ENCODE measurements at places on chromosomes 3 and 15.

DNA sequence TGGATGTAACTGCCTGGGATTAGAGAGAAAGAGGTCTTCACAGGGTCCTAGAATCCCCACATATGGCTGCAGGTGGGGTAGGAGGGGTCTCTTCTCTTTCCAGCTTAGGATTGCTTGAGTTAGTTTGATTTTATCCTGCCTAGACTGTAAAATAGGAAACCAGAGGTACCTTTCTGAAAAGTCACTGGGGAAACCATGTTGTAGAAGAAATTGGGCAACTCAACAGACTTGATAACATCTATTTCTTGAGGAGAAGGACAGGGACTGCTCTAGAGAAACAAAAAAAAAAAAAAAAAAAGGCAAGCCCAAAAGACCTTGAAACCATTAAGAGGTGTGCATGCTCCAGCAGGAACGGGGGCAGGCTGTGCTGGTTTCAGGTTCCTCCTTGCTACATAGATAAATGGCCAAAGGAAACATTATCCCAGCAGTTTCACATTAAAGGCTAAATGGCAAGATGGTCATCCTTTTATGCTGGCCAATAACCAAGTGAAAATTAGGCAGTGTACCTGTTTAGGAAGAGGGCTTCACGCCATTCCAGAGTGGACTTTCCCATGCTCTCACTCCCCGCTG is 116.1 kb downstream of the ALDH1A2 start:
- DNase-seq, result no peak

GRCh38 chr3:195540511-195540910 is 2.6 kb downstream of the PPP1R2 start:
- no peak for DNase-seq

- DNase-seq, result no peak
Observed at GRCh38 chr3:155196131-155197021, 97.1 kb downstream of the STRIT1 start.

DNA sequence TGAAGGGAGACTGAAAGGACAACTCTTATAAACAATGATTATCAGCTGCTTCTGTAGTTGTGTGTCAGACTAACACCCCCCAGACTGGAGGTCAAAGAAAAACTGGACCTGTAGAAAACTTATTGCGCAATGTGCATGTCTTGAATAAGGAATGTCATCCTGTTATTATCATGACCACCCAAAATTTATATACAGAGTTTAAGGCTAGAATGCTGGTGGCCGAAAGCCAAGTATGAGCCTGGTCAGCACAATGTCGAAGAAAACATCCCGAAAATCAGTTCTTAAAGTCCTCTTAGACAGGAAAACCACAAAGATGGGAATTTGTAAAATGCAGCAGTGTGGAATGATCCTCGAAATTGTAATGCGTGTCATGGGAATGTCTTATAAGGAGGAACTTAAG is 29.3 kb downstream of the RFTN1 start:
- DNase-seq, result peak; percentile 97

GRCh38 chr15:23083115-23083514 is 43.7 kb upstream of the TUBGCP5 start:
- no peak for DNase-seq

DNA sequence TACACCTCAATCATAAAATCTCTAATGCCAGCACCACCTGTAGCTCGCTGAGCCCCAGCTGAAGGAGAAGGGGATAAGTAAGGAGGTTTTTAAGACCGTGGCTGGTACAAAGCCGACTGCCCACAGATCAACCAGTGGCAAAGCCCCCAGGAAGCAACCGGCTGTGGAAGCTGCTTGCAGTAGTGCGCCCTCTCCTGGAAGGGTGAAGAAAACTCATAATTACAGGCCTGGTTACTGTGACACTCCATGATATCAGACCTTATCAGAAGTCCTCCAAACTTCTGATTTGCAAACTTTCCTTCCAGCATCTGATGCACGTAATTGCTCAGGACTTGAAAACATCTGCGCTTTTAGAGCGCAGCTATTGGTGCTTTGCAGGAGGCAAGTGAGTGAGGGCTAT is 63.1 kb upstream of the MCTP2 start:
- DNase-seq, result no peak

GRCh38 chr15:48021336-48022086 is 99.3 kb upstream of the SLC24A5 start:
- DNase-seq, result no peak

DNA sequence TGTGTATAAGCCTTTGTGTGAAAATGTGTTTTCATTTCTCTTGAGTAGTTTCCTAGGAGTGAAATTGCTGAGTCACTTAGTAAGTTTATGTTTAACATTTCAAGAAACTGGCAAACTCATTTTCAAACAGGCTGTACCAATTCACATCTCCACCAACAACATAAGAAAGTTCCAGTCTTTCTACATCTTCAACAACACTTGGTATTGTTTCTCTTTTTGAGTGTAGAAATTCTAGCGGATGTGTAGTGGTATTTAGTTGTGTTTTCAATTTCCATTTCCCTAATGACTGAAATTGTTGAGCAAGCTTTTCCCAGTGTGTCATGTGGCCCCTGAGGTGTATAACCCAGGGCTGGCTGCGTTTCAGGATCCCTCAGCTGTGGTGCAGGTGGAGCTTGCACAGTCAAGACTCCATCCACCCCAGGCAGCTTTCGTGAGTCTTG is 258.5 kb downstream of the PDCD6IP start:
- peak; percentile 2 for DNase-seq

DNA sequence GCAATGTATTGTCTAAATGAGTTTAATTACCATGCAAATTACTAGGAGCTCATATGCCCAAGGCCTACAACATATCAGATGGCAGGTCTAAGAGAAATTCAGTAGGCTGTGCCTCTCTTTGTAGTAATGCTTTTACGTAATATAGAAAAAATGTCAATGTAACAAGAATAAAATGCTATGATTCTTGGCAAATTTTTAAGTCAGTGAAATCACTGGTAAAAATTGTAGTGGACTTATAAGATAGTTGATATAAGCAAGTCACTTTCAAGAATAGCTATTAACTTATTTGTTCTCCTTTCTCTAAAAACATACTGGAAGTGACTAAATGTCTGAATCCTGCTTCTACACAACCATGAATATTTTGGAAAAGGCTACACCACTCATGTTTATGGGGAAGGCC is 707.8 kb downstream of the TUSC7 start:
- DNase-seq, result peak; percentile 34

GRCh38 chr3:194178669-194179068 is 42.7 kb downstream of the HES1 start:
- peak; percentile 16 for DNase-seq

- DNase-seq, result no peak
Observed at GRCh38 chr3:122880624-122881023, 85.8 kb downstream of the SLC49A4 start.

DNA sequence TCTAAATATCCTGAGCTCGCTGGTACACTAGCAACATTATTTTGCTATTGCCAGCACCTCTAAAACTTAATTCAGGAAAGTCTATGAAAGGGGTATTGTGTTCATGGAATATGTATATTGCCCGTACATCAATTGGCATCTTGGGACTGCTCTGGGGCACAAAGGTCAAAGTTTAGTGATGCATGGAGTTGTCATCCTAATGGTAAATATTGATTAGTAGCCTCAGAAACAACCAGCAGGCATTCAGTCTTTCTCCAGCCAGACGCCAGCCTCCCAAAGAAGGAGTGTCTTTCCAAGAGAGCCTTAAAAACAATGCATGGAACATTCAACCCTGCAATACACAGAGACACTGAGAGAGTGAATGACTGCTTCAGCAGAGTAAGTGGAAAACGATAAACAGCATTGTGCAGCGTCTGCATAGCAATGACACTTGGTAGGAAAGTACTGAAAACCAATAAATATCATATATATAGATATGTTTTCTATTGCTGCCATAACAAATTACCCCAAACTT is 377.3 kb downstream of the SHQ1 start:
- DNase-seq, result no peak

DNA sequence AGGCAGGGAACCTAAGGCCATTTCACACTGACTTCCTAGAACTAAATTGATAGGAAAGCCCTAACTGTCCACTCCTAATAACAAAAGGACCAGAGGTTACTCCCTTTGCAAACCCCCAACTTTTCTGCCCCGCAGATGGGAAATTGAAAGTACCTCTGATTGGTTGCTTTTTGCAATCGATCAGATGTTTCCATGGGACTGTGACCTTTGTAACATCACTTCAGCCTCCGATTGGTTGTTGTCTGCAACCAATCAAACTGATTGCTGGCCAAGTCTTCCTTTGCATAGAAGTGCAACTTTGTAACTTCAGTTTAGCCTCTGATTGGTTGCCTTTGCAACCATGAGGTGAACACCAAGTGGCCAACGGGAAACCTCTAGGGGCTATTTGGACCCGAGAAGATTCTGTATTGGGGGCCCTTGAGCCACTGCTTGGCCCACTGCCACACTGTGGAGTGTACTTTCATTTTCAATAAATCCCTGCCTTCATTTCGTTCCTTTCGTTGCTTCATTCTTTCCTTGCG is 11.3 kb upstream of the KNL1 start:
- DNase-seq, result peak; percentile 14

DNA sequence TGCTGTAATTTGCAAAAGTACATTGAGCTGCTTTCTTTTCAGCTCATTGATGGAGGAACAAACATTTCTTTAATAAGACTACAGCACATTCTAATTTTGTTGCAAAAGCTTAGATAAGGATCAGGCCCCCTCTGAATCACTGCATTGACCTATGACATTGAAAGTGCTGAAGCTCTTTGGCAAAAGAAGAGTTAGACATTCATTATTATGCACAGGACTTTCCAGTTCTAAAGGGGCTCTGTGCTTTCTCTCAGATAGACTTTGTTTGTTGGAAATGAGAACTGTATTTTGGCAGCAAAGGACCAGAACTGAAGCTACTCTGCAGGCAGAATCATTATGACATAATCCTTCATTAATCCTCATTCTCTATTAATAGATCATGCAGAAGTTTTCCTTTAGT is 252.9 kb upstream of the SOX2 start:
- no peak for DNase-seq

DNA sequence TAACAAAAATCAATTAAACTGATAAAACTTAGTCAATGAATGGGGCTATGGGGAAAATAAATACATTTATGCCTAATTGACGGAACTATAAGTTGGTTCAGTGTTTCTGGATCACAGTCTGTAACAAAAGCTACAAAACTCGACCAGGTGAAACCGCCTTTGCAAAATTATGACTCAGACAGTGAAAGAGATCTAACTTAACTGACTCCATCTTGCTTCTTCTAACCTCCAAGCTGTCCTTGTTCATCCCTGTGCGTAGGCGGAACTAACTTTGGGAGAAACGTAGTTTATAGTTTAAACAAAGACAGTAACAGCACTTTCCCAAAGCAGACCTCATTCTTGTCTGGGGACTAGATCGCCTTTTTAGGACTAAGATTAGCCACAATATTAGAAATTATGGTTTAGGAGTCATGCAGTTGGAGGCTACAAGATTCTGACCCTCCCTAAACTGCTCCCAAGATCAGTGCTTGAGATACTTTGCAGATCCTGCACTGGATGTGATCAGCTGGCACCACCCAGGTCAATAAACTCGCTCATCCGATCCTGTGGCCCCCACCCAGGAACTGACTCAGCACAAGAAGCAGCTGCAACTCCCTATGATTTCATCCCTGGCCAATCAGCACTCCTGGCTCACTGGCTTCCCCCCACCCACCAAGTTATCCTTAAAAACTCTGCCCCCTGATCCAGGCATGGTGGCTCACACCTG is 7.2 kb upstream of the MFGE8 start:
- peak; percentile 78 for DNase-seq

GRCh38 chr15:76058714-76059319 is 968 bp upstream of the TMEM266 start:
- DNase-seq, result no peak

DNA sequence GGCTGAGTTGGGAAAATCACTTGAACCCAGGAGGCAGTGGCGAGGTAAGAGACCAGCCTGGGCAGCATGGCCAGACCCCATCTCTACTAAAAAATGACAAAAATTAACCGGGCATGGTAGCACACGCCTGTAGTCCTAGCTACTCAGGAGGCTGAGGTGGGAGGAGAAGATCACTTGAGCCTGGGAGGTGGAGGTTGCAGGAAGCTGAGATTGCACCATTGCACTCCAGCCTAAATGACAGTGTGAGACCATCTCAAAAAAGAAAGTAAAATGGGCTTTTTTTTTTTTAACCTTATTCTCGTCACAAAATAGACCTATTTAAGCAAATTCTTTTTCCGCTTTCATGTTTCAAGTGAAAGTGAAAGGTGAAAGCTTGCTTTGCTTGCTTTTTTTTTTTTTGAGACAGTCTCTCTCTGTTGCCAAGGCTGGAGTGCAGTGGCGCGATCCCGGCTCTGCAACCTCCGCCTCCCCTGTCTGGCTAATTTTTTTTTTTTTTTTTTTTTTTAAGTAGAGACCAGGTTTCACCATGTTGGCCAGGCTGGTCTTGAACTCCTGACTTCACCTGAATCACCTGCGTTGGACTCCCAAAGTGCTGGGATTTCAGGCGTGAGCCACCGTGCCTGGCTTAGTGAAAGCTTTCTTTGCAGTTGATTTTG is 3.6 kb downstream of the PDIA3 start:
- no peak for DNase-seq

GRCh38 chr3:11717768-11718636 is 74.3 kb upstream of the VGLL4 start:
- peak; percentile 64 for DNase-seq

DNA sequence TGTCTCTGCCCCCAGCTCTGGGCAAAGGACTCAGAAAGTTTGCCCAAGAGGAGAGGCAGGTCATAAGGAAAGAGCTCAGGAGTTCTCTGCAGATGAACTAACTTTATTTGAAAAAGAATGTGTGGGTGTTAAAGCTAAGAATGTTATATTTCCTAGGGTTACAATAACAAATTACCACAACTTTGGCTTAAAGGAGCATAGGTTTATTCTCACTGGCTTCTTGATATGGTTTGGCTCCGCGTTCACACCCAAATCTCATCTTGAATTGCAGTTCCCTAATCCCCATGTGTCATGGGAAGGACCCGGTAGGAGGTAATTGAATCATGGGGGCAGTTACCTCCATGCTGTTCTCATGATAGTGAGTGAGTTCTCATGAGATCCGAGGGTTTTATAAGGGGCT is 383.7 kb upstream of the CFAP20DC start:
- DNase-seq, result no peak

DNA sequence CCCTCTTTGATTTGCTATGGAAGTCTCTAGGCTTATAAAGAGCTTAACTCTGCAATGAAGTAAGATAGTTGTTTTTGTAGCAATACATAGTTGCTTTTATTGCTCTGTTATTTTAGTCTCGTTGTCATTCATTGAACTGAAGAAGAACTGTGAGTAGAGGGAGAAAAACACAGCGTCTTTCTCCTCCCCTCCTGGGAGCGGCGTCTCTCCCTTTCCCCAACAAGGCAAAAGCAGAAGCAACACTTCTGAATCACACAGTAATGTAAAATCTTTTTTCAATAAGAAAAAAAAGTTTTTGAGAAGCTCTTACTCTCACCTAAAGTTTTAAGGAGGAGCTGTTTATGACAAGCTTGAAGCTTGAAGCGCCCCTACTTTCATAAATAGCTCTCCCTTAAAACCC is 119.3 kb upstream of the SLC7A14 start:
- peak; percentile 36 for DNase-seq

DNA sequence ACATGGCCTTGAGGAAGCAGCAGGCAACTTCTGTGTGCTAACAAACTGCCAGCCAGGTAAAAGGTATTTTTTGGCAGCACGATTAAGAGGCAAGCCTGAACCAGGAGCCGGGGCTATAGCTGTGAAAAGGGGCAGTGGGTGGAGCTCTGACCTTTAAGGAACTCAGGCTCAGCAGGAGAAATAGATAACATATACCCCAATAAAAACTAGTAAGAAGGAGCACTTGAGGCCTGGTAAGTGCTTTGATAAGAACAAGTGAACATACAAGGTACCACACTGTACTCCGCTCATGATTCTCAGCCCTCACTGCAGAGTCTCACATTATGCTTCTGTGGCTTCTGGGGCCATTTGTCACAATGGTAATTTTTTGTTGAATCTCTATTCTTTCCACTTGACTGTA is 5.4 kb downstream of the FYCO1 start:
- DNase-seq, result no peak

- no peak for DNase-seq
Observed at GRCh38 chr3:29871087-29871486, 590.2 kb downstream of the RBMS3 start.

Measured in fibroblast of skin of scalp (primary cell).